CD4-positive, alpha-beta T cell treated with Interleukin-21 for 1 hour (primary cell): ENCODE measurements at places on chromosomes 16 and 17.
A peak's percentile ranks its signal among the peaks of the same experiment; 100 is the strongest.

DNA sequence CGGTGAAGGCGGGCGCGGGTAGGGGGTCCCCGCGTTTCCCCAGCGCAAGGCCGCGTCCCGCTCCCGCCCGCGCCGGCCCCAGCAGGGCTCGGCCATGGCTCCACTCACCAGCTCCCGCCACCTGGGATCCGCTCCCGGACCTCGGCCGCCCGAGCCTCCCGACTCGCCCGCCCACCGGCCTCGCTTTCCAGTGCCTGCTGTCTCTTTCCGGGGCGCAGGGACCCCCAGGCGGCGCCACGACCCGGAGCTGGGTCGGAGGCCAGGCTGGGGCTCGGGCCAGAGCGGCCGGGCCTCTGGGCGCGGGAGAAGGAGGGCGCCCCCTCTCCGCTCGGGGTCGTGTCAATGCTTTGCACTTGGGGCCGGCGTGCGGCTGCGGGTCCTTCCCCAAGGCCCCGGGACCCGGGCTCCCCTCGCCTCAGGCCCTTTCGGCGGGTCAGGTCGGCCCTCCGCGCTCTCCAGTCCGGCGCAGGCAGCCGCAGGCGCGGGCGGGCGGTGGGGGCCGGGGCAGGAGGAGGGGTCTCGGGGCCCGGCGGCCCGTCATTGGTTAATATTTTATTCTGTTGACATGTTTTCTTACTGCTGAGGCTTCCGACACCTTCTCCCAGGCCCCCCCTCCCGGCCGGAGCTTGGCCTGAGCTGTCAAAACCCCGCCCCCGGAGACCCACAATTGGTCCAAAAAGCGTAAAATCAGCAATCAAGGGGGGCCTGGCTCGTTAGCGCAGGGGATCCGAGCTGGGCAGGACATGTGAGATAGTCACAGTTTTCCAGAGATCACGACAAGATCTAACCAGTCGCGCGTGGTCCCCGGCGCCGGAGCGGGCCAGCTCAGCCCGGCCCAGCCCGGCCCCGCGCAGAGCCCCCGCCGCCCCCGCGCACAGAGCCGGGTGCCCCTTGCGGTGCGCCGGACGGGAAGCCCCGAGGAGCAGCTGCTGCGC is at the start of gene TBX2:
TBX2 (plus strand) TSS at position 713 of the 935 bp plus-strand sequence. CDS start 334 bp downstream, outside the sequence.
- DNase-seq = no peak

GRCh38 chr16:30762991-30763725 is 1.0 kb downstream of the RNF40 start:
- no peak for DNase-seq

DNA sequence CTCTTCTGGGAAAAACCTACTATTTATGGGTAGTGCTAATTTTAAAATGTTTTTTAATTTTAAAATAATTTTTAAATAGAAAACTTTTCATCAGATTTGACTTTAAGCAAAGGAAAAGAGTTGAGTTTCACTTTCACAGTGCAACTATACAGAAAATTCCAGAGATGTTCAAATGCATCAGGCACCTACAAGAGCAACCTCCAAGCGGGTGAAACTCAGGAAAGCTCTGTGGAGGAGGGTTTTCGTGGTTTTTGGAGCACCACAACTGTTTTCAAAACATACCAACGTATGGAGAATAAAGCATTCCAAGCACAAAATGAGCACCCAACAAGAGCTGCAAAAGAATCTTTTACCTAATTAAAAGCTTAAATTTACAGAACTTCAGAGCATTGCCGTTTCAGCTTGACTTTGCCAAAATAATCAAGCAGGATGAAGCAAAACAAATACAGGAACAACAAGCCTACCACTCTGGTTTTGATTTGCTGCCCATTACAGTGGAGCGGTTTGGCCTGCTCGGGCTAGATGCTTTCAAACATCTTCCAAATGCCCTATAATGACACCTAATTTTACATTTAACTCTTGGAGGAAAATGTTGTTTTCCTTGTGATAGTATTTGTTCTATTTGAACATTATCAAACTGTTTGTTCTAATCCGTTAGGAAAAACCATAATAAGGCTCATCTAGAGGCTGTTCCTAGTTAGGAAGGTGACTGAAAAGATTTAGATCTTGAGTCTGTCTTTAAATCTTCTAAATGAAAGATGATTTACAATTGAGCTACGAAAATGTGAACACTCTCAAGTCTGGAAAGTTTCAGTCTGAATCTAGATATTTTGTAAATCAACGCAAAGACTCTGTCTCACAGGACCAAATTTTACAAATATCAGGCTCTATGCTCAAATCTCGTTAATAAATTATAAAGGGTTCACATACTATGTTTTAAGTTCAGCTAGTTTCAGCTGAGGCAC is 34.5 kb downstream of the NACA2 start:
- DNase-seq = no peak

- DNase-seq = no peak
Measured at GRCh38 chr17:50375858-50376538, 3.0 kb downstream of the EME1 start.

- peak; percentile 19 for DNase-seq
Measured at GRCh38 chr16:66511602-66512271, 38.2 kb downstream of the TK2 start.

GRCh38 chr17:49316889-49317675 is 45.0 kb downstream of the ZNF652 start:
- no peak for DNase-seq

GRCh38 chr17:10357768-10358167 is 15.0 kb downstream of the MYH13 start:
- no peak for DNase-seq

GRCh38 chr16:85126705-85127378 is 14.6 kb upstream of the CIBAR2 start:
- DNase-seq = no peak

DNA sequence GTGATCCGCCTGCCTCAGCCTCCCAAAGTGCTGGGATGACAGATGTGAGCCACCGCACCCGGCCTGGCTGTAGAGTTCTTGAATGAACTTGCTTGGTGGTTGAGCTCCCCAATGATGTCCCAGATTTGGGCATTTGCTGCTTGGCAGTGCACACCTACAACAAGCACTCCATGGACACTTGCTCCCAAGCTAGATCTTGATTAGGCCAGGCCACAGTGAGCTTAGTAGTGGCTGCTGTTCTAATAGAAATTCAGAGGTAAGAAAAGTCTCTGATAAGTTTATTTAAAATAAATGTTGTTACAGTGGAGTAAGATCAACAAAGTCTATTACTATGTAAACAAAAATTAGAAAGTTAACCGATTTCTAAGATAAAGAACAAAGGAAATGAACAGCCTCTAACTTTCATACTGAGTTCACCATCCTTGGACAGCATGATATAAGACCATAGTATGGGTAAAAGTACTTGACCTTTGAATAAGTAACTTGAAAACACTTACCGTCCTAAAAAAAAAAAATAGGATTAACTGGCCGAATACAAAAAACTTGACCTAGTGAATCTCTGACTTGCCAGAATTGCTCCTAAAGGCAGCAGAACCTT is 951 bp downstream of the TMED6 start:
- no peak for DNase-seq

GRCh38 chr16:8945626-8946296 is 17.9 kb downstream of the USP7 start:
- DNase-seq = no peak

GRCh38 chr16:57982385-57982784 is 11.5 kb upstream of the CNGB1 start:
- DNase-seq = no peak

DNA sequence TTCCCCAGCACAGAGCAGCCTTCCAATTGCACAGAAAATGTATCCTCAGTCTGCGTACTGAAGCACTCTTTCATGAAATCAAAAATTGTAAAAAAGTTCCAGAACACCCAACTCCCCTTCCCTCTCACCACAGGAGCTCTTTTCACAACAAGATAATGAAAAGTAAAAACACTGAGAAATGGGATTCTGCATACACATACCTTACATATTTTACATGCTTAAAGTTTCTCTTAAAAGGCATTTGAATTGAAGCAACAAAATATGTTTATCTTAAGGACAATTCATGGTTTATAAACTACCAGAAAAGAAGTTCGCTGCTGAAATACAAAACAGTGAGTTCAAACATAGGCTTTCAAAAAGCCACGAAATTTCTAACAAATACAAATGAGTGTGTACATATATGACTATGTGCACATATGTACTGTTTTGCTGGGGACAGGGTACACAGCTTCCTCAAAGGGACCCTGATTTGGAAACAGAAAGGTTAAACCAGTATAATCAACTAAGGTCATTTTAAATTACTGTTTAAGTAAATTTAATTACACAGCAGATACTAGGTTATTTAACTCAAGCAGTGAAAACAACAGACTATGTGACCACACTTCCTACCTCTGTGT is 33.8 kb downstream of the COG1 start:
- DNase-seq = no peak

DNA sequence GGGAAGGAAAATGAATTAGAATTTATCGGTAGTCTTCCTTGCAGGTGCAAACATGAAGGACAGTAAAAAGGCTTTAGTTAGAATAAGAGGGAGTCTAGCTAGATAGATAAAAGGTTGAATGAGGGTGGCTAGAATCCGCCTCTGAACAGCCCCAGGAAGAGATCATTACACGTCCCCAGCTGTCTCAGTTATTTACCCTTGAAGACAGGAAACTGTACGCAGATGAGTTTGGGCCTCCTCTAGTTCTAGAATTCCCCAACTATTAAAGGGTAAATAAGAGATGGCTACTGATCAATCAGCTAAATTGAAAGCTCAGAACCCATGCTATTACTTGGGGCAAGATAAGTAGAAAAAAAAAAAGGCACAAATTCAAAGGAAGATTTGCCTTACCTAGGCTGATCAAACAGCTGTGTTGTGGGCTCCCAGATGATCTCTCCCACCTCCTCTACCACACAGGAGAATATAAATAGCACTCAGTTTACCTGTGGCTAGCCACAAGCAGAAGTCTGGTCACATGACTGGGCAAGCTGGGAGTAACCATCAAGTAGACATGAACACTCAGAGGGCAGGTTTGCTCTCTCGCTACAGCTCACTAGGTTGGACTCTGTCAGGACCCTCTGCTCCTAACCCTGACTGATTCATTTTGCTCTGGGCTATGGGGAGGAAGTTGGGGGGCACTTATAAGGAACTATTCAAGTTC is 17.0 kb downstream of the FAM117A start:
- peak; percentile 70 for DNase-seq

DNA sequence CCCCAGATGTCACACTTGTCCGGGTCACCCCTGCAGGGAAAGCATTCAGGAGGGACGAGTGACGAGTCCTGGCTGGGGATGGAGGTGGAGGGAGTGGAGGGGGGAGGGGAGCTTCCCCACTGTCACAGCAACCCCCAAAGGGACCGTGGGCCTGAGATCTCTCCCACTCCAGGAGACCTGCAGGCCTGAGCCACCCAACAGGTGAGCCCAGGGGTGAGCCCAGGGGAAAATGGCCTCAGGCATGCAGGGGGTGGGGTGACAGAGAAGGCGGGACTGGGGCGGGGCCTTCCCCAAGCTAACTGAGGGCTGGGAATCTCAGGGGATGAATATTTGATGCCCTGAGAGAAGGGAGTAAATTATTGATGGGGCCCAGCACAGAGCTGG is 2.4 kb downstream of the USH1G start:
- DNase-seq = no peak

GRCh38 chr17:17443173-17443572 is 33.6 kb upstream of the MED9 start:
- DNase-seq = no peak

DNA sequence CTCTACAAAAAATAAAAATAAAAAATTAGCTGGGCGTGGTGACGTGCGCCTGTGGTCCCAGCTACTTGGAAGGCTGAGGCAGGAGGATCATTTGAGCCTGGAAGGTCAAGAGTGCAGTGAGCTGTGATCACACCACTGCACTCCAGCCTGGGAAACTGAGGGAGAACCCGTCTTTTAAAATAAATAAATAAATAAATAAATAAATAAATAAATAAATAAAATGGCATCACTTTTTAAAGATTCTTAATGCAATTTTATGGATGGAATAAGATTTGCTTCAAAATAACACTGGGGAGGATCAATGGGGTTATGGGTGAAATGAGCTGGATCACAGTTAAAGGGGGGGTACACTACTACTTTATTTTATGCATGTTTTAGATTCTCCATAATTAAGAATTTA is 14.9 kb downstream of the GDE1 start:
- DNase-seq = no peak

- no peak for DNase-seq
Measured at GRCh38 chr16:50856991-50857390, 115.1 kb downstream of the CYLD start.

DNA sequence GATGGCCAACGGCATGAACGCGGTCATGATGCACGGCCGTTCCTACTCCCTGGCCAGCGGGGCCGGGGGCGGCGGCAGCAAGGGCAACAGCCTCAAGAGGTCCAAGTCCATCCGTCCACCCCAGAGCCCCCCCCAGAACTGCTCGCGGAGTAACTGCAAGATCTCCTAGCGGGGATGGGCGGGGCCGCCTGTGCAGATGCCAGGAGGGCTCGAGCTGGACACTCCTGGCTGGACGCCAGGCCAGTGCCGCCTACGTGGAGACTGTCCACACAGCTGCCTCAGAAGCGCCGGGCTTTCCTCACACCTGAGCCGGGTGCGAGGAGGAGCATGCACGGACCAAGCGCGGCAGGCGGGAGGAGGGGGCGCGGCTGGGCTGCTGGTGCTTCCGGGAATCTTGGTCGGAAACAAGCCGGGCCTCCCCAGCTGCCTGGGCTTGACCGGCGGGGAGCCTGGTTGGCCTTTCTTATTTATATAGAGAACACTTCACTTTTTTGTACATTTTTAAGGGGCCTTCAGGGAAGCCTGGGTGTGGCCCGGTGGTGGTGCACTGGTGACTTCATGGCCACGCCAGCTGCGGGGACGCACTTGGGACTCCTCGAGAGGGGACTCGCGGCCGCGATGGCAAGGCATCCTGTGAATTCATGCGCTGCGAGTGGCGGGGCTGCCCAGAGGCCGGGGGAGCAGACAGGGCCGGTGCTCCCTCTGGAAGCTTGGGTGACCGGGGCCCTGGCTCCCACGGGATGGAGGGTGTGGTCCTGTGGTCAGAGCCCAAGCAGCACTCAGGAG is 3.1 kb upstream of the WFIKKN1 start:
- no peak for DNase-seq

GRCh38 chr16:58054289-58054688 is 28.7 kb downstream of the MMP15 start:
- no peak for DNase-seq

GRCh38 chr17:33732116-33732515 is 439.0 kb upstream of the ASIC2 start:
- DNase-seq = no peak

- DNase-seq = no peak
Measured at GRCh38 chr16:55876854-55877253, 1.7 kb upstream of the CES5A start.

GRCh38 chr17:32319548-32319905 is 22.4 kb downstream of the C17orf75 start:
- DNase-seq = peak; percentile 79

- DNase-seq = peak; percentile 71
Measured at GRCh38 chr16:78896280-78896679, 704.3 kb downstream of the MAF start.

GRCh38 chr16:61237884-61238485 is 798.3 kb downstream of the CDH8 start:
- DNase-seq = no peak

DNA sequence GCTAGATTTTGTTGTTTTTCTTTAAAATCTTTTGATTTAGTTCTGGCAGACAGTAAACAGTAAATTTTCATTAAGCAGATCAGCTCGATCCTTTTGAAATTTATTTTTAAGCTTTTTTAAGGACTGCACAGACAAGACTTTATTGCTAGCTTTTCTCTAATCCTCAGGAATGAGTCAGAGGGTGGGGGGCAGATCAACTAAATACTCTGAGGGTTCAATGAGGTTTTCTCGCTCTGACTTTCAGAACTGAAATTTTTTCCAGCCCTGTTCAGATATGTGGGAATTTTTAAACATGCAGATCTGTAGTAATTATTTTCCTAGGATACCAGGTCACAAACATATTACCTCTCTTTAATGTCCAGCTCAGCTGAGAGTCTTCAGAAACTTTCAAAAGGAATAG is 977.2 kb downstream of the CDH11 start:
- no peak for DNase-seq
